ENCODE measurements at places on chromosomes 1 and 21. TPM values are rescaled to one million over a fixed set of nuclear protein-coding genes. Genes with fewer than 3 reads are reported as not detected.

DMRTA2 gene
- 3.5 TPM for total RNA-seq

DNA sequence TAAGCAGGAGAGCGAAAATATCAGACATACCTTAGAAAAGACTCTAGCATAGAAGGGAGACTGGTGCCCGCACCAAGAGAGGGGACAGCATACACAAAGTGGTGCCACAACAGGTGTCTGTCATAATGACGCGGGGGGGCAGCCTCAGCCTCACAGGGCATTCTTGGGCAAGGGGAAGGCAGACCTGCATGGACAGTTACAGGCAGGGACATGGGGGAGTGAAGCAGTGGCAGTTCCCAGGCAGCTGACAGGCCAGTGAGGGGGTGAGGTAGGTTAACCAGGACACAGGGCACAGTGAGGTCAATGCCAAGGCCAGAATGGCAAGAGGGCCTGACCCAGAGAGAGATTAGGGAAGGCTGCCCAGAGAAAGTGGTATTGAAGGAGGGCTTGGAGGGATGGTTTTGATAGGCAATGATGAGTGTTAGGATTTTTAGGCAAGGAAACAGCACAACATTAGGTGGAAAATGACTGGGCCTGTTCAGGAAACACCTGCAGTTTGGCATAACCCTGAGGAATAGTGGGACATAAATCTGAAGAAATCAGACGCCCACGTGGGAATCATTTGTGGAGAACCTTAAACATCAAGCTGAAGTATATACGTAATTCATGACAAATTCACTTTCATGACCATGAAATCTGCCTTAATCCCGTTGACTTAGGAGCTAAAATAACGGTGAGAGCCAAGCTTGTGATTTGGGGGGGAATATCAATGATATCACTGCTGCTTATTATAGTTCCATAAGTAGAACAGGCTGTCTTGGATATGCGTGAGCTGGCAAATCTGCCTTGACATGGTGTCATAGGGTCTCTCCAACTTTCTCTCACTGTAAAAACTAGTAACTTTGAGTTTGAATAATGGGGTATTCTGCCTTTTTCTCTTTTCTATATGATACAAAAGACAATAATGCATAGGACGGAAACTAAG is 8.9 kb downstream of the PTPN14 start:
- DNase-seq = peak; percentile 80

- no peak for DNase-seq
Observed at GRCh38 chr1:245807306-245807705, 652.5 kb downstream of the KIF26B start.

DNA sequence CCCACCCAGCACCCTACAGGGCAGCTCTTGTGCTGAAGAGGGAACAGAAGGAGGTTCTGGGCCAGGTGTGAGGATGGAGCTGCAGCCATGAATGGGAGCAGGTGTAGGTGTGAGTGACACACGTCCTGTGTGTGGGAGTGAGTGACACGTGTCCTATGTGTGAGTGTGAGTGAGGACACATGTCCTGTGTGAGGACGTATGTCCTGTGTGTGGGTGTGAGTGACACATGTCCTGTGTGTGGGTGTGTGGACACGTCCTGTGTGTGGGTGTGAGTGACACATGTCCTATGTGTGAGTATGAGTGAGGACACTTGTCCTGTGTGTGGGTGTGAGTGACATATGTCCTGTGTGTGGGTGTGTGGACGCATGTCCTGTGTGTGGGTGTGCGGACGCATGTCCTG is 26.4 kb downstream of the MEGF6 start:
- no peak for DNase-seq

DNA sequence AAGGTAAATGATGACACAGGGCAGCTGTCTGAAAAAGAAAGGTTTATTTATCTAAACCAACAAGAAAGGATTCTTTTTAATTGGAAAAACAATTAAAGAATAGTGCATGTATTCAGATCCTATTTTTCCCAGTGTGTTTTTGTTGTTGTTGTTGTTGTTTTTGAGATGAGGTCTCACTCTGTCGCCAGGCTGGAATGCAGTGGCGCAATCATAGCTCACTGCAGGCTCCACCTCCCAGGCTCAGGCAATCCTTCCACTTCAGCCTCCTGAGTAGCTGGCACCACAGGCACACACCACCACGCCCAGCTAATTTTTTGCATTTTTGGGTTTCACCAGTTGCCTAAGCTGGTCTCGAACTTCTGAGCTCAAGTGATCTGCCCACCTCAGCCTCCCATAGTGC is 22.1 kb downstream of the NEK2 start:
- no peak for DNase-seq

PBX1 gene
- 25.0 TPM for total RNA-seq

GRCh38 chr1:95534985-95535384 is 301.0 kb downstream of the RWDD3 start:
- no peak for DNase-seq

- DNase-seq = no peak
Observed at GRCh38 chr1:59703226-59703917, 111.4 kb upstream of the HOOK1 start.

COL24A1 gene
- 2.4 TPM for total RNA-seq

- DNase-seq = no peak
Observed at GRCh38 chr1:215844777-215845176, 277.7 kb downstream of the KCTD3 start.

MTMR11 gene
- total RNA-seq = 50.4 TPM

E2F2 gene
- 6.6 TPM for total RNA-seq

C1orf105 gene
- 15.1 TPM for total RNA-seq

KCNA3 gene
- total RNA-seq = 3.4 TPM

Data from testis (tissue), 5 donors.